ENCODE measurements at places on chromosomes 5 and 9. TPM values are rescaled to one million over a fixed set of nuclear protein-coding genes. Genes with fewer than 3 reads are reported as not detected.

DNA sequence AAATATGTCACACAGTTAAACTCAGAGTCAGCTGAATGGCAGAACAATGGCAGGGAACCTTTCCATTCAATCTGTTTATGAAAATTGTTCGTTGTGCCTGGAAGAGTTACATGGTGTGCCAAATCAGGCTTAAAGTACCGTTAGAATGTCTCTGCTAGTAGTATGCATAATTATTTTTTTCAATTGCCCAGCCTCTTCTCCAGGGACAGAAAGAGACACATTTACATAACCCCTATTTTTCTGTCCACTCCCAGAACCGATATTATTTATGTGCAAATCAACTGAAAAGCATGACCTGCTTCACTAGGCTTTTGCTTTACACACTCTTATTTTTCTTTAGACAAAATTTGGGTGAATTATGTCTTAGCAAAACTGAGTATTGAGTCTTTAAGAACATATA is 459.1 kb downstream of the EFNA5 start:
- DNase-seq: no peak

- no peak for DNase-seq
Observed at GRCh38 chr5:114174131-114174530, 187.7 kb upstream of the KCNN2 start.

ORM2 gene
- not detected for polyA plus RNA-seq

DNA sequence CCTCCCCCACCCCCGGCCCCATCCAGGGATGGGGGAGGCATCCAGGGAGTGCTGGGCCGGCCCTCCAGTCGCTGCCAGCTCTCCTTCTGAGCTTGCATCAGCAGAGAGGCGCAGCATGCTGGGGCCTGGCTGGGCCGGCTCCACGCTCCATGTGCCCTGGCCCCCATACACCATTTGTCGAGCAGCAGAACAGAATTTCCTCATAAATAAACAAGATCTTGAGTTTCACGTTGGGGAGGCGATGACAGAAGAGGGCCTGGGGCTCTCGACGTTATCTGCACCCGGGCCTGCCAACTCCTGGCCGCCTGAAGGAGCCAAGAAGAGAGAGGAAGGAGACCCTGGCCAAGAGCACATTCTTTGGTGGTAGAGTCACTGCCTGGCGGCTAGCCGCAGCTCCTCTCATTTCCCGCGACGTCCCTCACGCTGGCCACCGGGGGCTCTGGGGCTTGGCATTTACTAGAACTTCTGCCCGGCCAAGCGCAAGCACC is 177.0 kb downstream of the FGF18 start:
- no peak for DNase-seq

DNA sequence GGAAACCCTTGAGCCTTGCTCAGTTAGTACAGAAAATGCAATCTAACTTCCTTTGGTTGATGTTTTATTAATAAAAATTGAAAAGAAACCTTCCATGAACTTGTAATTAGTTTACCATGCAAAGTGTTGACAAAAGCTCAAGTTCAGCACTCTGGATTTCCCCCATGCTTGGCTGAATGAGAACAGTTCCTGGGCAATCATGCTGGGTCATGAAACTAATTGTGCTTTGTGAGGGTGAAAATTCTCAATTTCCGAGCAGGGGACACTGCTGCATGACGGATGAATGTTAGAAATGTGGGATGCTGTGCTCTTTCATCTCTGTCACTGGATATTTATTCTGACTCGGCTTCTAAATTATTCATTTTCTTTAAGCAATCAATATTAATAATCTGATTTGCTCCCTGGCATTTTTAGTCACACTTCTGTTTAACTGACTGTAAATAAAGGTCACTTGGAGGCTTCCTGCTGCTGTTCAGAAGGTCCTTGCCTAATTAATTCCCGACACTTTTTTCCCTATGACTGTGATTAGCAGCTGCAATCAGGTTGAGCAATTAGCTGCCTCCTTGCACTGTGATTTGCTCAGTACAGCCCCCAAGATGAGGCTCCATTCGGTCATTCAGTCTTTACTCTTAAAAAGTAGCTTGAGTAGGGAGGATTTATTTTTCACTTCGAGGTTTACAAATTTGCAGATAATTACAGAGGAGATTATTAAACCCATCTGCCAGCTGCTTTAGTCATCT is 678.1 kb upstream of the ZNF608 start:
- DNase-seq: no peak

FAM221B gene
- polyA plus RNA-seq: not detected

GRCh38 chr5:171520300-171521174 is 101.1 kb downstream of the FGF18 start:
- DNase-seq: no peak

VPS13A gene
- 3.0 TPM for polyA plus RNA-seq

DNA sequence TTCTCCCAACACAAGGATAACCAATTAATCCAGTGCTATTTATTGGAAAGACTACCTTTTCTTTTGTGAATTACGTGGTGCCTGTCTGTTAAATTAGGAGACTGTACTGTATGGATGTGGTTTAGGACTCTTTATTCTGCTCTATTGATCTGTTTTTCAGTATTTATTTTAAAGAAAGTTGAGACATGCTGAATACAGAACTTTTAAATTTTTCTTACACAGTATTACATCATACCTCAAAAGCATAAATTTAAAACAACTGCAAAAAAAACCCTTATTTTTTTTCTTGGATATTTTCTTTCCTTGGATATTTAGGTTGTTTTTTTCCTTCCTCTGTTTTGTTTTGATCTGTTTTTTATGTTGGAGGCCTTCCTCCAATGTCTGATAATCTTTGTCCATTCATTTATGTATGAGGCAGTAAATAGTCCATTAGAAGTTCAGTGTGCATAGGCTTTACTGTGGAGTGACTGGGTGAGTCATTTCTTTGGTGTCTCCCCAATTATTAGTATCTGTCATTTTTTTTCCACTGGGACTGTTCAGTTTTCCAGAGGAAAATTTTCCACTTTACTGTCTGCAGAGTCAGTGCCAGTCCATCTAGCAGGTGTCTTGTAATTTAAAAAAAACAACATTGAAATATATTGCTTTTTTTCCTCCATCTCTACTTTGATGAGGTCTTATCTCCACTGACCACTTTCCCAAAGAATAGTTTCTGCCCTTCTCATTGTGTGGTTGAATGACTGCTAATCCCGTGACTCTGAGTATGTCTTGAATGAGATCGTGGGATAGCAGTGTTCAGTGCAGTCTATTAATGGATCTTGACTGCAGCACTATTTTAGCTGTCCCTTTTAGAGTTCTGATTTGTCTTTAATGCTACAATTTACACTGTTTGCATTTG is 15.2 kb downstream of the CYSTM1 start:
- DNase-seq: no peak

EIF4EBP3 gene
- 61.7 TPM for polyA plus RNA-seq

- DNase-seq: no peak
Observed at GRCh38 chr9:21968331-21969010, 25.7 kb downstream of the CDKN2A start.

DNA sequence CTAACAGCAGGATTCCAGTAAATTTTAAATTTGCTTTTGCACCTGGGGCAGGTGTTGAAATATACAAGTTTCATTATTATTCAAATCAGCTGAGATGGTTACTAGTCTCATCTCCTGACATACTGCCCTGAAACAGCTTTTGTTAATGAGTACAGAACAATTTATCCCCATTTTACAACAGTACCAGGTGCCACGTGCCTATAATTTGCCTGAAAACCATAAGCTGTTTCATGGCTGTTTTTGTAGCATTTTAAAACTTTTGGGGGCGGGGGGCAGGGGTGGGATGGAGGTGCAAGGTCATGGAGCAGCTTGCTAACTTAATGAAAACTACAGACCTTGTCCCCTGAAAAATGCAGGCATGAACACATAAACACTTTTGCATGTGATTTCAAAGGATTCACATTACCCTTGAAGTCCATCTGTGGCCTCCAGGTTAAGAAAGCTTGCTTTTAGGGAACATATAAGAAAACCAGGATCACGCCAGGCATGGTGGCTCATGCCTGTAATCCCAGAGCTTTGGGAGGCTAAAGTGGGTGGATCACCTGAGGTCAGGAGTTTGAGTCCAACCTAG is 42.1 kb downstream of the TIMD4 start:
- no peak for DNase-seq

TXNDC8 gene
- polyA plus RNA-seq: not detected

NR5A1 gene
- not detected for polyA plus RNA-seq

STPG3 gene
- polyA plus RNA-seq: not detected

GRCh38 chr5:41893074-41893851 is 10.9 kb upstream of the RIMOC1 start:
- no peak for DNase-seq

BASP1 gene
- 0.23 TPM for polyA plus RNA-seq

DNA sequence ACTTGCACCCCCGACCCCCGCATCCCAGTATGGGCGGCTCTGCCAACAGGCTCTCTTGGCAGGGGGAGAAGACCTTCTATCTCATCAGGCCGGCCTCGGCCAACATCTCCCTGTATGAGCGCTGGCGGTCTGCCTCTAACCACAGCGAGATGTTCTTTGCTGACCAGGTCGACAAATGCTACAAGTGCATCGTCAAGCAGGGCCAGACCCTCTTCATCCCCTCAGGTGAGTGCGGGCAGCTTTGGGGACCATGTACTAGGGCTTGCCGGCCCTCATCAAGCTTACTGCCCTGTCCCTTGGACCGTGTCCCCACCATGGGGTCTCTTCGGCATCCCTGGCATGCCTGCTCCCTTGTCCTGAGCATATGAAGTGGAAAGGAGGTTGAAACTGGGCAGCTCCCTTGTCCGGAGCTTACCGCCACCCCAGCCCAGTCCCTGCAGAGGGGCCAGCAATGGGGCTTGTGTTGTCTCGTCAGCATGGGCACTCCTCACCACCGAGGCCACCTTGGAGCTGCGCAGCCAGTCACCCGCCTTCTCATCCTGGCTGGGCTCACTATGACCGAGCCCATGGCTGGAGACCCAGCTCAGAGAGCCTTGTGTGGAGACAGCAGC is 78.1 kb downstream of the PHF2 start:
- DNase-seq: no peak

DNA sequence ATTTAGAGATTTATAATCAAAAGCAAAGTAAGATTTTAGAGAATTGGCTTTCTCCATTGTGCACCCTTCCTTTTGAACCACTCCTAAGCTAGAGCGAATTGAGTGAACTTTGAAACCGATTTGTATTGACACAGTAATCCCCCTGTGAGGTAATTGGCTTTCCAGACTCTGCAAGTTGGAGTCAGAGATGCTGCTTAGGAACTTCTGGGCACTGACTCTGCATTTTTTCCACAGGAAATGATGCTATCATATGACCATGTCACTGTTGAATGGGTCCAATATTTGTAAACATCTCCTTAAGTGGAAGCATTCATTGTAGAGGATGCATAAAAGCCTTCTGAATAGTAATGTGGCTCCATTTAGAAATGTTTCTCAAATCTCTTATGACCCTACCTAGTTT is 394.4 kb upstream of the ZNF608 start:
- DNase-seq: no peak

GRCh38 chr5:98514215-98514614 is 259.2 kb upstream of the RGMB start:
- no peak for DNase-seq

DNA sequence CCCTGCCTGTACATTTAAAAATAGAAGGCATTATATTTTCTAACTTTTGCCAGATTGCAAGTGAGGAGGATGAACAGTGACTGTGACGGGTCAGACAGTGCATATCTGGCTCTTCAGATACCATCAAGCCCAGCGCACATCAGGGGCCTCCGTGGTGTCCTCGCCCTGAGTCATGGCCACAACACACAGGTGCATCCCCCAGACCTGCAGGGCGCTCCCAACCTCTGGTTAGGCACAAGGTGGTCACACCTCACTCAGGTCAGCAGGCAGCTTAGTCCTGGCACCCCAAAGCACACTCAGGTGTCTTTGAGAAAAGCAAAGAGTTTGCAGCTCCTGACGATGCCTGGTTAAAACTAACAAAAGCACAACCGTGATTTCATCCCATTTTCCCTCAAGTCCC is 28.6 kb downstream of the IRX2 start:
- no peak for DNase-seq

DNA sequence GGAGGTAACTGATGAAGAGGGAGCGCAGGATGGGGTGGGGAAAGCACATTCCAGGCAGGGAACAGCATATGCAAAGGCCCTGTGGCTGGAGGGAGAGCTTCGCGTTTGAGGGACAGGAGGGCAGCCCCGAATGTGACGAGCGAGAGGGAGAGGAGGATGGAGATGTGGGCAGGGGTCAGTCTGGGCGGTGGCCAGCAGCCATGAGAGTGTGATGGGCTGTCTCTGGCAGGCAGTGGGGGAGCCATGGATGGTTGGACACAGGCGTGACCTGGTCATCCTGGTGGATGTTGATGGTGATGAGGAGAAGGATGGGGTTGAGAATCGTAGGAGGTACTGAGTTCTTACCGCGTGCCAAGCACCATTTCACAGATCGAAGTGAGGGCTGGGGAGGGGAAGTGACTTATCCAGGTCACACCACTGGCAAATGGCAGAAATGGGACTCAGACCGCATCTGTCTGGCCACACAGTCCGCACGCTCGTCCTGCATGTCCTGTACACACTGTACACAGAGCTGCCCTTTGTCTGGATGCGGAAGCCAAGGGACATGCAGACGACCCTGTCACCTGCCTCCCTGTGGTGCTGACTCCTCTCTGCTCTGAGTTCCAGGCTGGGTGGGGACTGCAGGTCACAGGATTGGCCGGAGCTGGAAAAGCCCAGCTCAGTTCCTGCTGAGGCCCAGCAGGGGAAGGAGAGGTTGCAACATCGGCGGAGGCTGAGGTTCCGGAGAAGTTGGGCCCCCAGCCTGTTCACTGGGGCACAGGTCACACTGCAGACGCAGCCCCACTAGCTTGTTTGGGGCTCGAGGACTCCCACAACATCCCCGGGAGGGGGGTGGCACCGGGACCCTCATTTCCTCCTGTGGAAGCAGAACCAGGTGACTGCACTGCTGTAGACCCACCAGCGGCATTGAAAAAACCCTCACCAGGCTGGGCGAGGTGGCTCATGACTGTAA is 165.6 kb upstream of the IER5L start:
- no peak for DNase-seq

DNA sequence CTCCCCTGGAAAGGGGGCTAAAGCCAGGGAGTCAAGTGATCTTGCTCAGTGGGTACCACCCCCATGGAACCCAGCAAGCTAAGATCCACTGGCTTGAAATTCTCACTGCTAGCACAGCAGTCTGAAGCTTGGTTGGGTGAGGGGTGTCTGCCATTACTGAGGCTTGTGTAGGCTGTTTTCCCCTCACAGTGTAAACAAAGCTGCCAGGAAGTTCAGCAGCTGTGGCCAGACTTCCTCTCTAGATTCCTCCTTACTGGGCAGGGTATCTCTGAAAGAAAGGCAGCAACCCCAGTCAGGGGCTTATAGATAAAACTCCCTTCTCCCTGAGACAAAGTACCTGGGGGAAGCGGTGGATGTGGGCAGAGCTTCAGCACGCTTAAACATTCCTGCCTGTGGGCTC is 17.1 kb upstream of the EPB41L4A start:
- no peak for DNase-seq
